Pulmonary artery endothelial cell (primary cell): ENCODE measurements at places on chromosomes 6 and 20. TPM values are rescaled to one million over a fixed set of nuclear protein-coding genes. Genes with fewer than 3 reads are reported as not detected.

The FARS2 gene
- 33.0 and 47.8 TPM in 2 replicates for total RNA-seq

The RFX6 gene
- not detected in 2 replicates for total RNA-seq

The NDUFAF4 gene
- total RNA-seq, result 8.0 and 13.9 TPM in 2 replicates

The BMP2 gene
- 16.1 and 24.2 TPM in 2 replicates for total RNA-seq

The TREML1 gene
- total RNA-seq, result not detected in 2 replicates

The OPN5 gene
- total RNA-seq, result not detected in 2 replicates

The NNAT gene
- total RNA-seq, result not detected in 2 replicates

The WFDC12 gene
- total RNA-seq, result not detected in 2 replicates

The PTPRT gene
- not detected in 2 replicates for total RNA-seq

The CST4 gene
- total RNA-seq, result not detected in 2 replicates

The COL9A3 gene
- 0.04 and 0.20 TPM in 2 replicates for total RNA-seq

The TREM1 gene
- total RNA-seq, result not detected in 2 replicates

The TTPAL gene
- total RNA-seq, result 4.7 and 5.8 TPM in 2 replicates

The RUNX2 gene
- total RNA-seq, result not detected in 2 replicates

The WFDC10B gene
- not detected in 2 replicates for total RNA-seq

The OOEP gene
- not detected in 2 replicates for total RNA-seq

The POM121L2 gene
- total RNA-seq, result not detected in 2 replicates

The VIP gene
- 0.26 and 0.53 TPM in 2 replicates for total RNA-seq

The SSTR4 gene
- total RNA-seq, result not detected in 2 replicates

The FRK gene
- total RNA-seq, result 0.07 and 0.14 TPM in 2 replicates

The EPHA7 gene
- 0.13 TPM in 1 of 2 replicates, not detected in the other for total RNA-seq

The CASS4 gene
- 0.07 TPM in 1 of 2 replicates, not detected in the other for total RNA-seq

The LAMA2 gene
- 1.8 and 7.4 TPM in 2 replicates for total RNA-seq

The ATXN1 gene
- total RNA-seq, result 14.2 and 15.9 TPM in 2 replicates

The OR2J3 gene
- total RNA-seq, result not detected in 2 replicates

The GGT7 gene
- total RNA-seq, result 1.8 and 2.3 TPM in 2 replicates

The PDYN gene
- total RNA-seq, result not detected in 2 replicates

The NPBWR2 gene
- total RNA-seq, result not detected in 2 replicates

The SYNDIG1 gene
- total RNA-seq, result not detected in 2 replicates

The TDP2 gene
- 25.4 and 34.8 TPM in 2 replicates for total RNA-seq

The RAET1G gene
- 0.13 and 0.67 TPM in 2 replicates for total RNA-seq

The LTB gene
- 1.6 and 2.2 TPM in 2 replicates for total RNA-seq

The TOMM6 gene
- 95.8 and 101 TPM in 2 replicates for total RNA-seq

The CFAP206 gene
- 0.04 and 0.20 TPM in 2 replicates for total RNA-seq

The BPIFA3 gene
- not detected in 2 replicates for total RNA-seq

The SEC23B gene
- 49.2 and 64.4 TPM in 2 replicates for total RNA-seq

The ENPP4 gene
- total RNA-seq, result 8.7 and 11.9 TPM in 2 replicates

The SOBP gene
- total RNA-seq, result 2.6 and 2.8 TPM in 2 replicates

The SH3BGRL2 gene
- total RNA-seq, result 24.4 and 26.3 TPM in 2 replicates

The MOG gene
- not detected in 2 replicates for total RNA-seq

The HAO1 gene
- total RNA-seq, result 0.07 TPM in 1 of 2 replicates, not detected in the other
